ENCODE measurements at places on chromosomes 2 and 18. TPM values are rescaled to one million over a fixed set of nuclear protein-coding genes. Genes with fewer than 3 reads are reported as not detected.

The SPP2 gene
- total RNA-seq, result not detected

GRCh38 chr2:214185546-214185945 is 225.3 kb upstream of the VWC2L start:
- no peak for DNase-seq

DNA sequence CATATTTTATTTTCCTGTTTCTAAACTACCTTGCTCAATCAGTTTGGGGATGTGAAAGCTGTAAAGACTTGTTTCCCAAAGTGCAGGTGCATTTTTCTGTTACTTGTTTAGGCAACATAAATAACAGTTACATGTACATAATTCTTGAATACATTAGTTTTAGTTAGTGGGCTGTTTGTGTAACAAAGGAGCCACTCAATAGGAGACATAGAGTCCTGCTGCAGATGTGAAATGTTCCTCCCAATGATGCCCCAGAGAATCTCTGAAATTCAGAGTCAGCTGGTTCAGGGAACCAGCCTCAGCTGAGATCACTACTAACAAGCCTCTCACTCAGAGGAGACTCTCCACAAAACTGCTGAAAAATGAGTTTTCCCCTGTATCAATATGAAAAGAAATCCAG is 91.5 kb upstream of the TWSG1 start:
- no peak for DNase-seq

DNA sequence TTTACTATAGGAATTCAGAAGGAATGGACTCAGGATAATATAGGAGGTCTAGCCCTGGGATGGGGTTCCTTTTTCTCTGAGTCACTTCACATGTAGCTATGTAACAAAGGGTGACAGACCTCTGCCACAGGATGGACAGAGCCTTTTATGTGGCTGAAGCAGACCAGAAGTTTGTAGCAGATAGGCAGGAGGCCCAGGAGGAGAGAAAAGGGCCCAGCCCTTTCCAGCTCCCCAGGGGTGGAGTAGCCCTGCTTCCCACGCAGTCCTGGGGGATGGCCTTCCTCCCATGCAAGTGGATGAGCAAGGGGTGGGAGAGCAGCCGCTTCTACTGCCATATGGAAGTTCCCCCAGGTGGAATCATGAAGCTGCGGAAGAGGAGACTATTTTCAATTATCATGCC is 40.3 kb downstream of the ARMC9 start:
- DNase-seq, result no peak

- no peak for DNase-seq
These were observed 263.5 kb downstream of the ZNF407 start for GRCh38 chr18:74861154-74861553.

- DNase-seq, result no peak
These were observed 177.2 kb downstream of the SH3RF3 start for GRCh38 chr2:109306190-109306589.

DNA sequence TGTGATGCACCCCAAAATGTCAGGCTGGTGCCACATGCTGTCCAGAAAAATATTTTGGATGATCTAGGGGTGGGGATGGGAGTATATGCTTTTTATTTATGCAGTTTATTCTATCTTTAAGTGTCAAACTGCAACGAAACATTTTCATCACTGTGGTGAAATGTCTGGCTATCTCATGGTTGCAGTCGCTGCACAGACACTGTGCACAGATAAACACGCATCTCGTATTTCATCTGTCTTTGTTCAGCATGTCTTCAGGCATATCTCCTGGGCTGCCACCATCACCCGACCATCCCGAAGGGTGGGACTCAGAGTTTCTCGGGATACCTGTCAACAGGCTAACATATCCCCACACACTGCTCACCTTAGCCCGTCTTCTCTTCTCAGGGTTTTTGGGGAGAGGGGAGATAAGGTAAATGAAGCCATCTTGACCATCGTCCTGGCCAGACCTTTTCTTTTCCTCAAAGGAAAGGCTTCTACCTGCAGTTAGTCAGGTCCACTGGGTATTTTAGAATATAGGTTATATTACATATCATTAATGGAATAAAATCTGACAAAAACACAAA is 80.7 kb upstream of the NABP1 start:
- DNase-seq, result no peak

DNA sequence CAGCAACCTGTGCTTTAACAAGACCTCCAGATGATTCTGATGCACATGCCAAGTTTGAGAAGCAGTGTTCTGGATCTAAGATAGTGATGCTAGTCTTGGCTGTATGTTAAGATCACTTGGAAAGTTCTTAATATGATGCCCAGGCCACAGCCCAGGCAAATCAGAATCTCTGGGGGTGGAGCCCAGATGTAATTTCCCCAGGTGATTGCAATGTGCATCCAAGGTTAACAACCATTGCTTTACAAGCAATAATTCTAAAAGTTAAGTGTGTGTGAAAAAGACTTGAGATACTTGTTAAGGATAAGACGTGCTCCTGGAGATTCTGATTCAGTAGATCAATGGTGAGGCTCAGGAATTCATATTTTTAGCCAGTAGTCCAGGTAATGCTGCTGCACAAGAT is 44.3 kb upstream of the MYO1B start:
- no peak for DNase-seq

GRCh38 chr2:241966647-241967466 is 97.3 kb downstream of the RTP5 start:
- DNase-seq, result no peak

GRCh38 chr2:40159333-40159732 is 292.6 kb downstream of the SLC8A1 start:
- no peak for DNase-seq

DNA sequence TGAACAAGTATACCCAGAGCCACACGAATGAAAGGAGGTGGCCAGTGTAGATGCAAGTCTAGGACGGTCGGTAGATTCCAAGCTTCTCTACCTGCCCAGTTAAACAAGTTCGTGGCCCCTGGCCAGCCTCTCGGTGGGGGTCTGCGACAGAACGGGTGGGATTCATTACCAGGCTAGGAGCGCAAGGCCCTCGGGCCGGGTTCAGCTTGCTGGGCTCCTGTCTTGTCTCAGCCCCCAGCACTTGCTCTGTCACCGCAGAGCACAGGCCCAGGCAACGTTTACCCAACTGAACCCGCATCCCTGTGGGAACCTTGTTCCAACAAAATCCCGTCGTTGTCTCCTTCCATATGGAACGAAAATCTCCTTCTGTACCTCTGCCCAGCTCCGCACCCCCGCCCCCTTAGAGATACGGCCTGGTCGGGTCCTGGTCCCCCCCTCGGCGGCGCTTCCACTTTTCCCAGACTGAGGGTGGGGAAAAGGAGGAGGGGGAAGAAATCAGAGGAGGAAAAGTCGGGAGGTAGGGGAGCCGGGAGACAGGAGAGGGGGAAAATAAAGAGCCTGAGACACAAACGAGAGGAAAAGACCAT is 1.9 kb upstream of the EMX1 start:
- no peak for DNase-seq

Measured in psoas muscle (tissue), 8 donors.